IMR-90 (cell line): ENCODE measurements at places on chromosomes 7 and 10. TPM values are rescaled to one million over a fixed set of nuclear protein-coding genes. Genes with fewer than 3 reads are reported as not detected.

DNA sequence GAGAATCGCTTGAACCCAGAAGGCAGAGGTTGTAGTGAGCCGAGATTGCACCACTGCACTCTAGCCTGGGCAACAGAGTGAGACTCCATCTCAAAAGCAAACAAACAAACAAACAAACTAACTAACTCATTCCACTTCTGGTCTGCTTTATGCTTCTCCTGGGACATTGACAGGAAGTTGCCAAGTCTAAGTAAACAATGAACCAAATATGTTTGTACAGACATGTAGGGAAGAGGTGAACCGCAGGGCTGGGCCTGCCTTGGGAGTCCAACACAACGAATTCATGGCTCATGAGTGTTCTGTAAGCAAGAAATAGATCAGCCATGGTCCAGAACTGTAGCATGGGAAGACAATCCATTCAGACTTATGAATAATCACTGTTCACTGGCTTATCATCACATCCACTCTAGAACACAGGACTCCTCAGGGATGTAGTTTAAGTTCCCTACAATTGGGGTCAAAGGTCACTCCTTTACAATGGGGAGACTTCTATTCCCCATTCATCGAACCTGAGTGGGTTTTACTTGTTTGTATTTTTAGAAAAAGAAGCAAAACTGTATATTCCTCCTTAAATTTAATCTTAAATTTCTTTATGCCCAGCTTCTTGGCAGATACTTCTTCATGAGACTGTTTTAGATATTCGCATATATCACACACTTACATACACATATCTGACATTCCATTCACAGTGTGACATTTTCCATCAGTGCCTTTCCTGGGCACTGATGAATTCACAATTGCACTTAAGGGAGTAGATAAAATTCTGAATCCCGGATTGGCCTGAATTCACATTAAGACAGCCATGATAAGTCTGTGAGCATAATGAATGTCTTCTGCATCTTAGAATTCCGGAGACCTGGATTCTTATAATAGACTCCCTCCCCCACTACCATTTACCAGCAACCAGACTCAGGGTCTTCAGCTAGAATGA is 159.1 kb upstream of the EEPD1 start:
- DNase-seq, result peak; percentile 33

DNA sequence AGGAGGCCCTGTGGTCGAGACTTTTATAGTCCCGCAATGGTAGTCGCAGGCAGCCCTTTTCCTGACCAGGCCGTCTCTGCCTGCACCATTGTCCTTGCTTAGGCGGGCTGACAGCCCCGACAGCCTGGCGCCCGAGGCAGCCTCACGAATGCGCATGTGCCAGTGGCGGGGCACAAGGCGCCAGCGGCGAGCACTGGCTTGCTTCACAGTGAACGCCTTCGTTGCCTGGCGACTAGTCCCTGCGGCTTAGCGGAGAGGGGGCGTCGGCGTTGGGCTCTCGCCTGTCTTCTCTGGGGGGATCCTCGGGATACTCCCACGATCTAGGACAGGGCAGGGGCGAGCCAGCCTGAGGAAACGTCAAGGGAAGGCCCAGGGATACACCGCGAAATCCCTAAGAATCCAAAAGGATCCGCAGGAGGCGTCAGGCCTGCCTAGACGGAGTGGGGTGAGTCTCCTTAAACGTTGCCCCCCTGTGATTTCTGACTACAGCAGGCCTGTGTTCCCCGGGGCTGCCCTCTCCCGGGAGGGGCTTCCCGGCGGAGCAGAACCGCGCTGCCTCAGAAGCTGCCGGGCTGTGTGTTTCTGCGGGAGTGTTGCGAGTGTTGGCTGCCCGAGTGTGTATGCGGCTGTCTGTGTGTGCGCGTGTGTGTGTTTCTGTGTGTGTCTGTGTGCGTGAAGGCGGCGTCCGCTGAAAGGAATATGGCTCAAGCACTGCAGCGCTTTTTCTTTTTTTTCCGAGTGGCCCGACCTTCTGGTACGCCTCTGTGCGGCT is 20.5 kb upstream of the ZNF273 start:
- DNase-seq, result no peak

DNA sequence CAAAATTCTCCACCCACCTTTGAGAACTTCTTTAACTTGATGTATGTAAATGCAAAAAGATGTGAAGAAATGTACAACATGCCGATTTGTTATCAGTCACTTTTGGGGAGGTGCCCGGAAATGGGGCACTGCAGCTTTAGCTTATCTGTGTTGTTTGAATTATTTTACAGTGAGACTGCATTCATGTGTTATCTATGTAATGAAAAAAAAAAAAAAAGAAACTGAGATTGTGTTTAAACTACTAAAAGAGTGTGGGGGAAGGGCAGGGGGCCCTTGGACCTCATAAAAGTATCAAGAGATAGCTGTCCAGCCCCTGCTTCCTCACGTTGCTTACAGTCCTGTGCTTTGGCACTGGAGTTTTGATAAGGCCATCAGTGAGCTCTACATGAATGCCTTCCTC is 259.4 kb downstream of the STK31 start:
- no peak for DNase-seq

SPACDR gene
- polyA plus RNA-seq, result 1.3 and 2.1 TPM in 2 replicates

ATRNL1 gene
- 0.13 and 0.19 TPM in 2 replicates for polyA plus RNA-seq

FAM25G gene
- not detected in 2 replicates for polyA plus RNA-seq

RNF148 gene
- not detected in 2 replicates for polyA plus RNA-seq

DNA sequence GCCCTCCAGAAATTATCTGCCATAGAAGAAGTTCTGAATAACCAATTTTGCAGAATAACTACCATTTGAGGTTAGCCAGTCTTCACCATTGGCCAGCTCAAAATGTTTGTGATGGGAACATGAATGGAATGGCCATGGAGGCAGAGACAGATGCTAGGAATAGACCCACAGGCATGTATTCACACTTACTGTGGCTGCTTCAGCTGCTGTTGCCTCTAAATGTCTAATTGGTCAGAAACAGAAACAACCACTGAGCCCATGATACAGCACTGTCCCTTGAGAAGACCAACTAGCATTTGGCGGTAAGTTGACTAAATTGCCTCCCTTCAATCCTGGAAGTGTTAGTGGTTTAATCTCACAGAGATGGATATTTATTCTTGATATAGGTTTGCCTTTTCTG is 38.6 kb upstream of the TAS2R16 start:
- no peak for DNase-seq

DNA sequence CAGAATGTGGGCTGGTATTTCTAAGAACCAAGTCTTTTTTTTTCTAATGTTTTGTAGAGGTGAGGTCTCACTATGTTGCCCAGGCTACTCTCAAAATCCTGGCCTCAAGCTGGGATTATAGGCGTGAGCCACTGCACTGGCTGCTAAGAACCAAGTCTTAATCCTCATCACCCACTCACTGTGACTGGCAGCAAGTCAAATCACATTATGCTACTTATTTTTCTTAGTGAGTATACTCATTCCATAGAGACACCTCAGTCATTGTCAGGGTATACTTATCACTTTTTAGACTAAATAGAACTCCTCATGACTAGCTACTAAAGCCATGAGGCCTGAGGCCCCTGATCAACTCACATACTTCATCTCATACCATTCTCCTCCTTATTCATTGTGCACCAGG is 116.1 kb downstream of the STRA8 start:
- peak; percentile 67 for DNase-seq
